Mesothelial cell of epicardium (in vitro differentiated cells): ENCODE measurements at places on chromosomes 4 and X.

GRCh38 chrX:103240155-103240554 lies 14.8 kb downstream of the TCEAL8 start:
- no peaks in the 10 kb centered on the region for H3K27me3 ChIP-seq
- DNase-seq = no peak
- H3K36me3 ChIP-seq = no peaks in the 10 kb centered on the region
- H3K4me1 ChIP-seq = no peaks in the 10 kb centered on the region
- H3K27ac ChIP-seq = no peak overlapping the region

- H3K4me1 ChIP-seq = no peaks in the 10 kb centered on the region
- H3K4me3 ChIP-seq = no peak overlapping the region
- H3K27ac ChIP-seq = no peak overlapping the region
- no peaks in the 10 kb centered on the region for H3K27me3 ChIP-seq
- H3K36me3 ChIP-seq = no peaks in the 10 kb centered on the region
Observed at GRCh38 chr4:38210396-38211114, 250.4 kb downstream of the PTTG2 start.

DNA sequence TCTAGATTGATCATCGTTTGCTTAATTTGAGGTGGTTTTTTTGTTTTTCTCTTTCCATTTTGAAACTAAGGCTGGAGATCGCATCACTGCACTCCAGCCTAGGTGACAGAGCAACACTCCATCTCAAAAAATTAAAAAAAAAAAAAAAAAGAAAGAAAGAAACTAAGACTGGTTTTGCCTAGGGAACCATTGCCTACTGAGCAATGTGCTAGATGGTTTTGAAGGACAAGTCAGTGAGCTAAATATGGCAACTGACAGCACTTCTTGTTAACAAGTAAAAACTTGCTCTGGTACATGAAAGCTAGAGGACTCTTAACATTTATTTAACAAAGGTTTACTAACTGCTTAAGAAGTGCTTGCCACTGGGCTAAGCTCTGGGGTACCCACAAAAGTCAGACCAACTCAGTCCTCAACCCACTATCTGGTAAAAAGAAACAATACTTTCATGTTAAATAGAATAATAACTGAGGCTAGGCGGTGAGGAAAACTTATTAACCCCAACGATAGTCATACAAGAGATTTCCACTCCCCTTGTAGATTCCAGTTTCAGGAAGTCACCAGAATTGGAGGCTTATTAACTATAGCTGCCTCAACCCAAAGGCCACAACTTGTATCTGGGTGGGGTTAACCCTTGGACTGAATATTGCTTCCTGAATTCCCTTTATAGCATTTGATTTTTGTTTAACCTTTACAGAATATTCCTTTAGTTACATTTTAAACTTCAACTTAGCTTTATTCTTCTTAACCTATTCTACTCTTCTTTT lies 111.6 kb downstream of the FRYL start:
- H3K27ac ChIP-seq = no peak overlapping the region
- no peak for DNase-seq
- no peak overlapping the region for H3K4me3 ChIP-seq
- peaks cover 12% of the 10 kb centered on the region for H3K36me3 ChIP-seq

GRCh38 chrX:31228415-31228832 lies 156.6 kb upstream of the FTHL17 start:
- H3K27me3 ChIP-seq = no peaks in the 10 kb centered on the region
- H3K36me3 ChIP-seq = peaks cover 5% of the 10 kb centered on the region
- H3K4me1 ChIP-seq = peaks cover 5% of the 10 kb centered on the region
- no peak for DNase-seq

- no peaks in the 10 kb centered on the region for H3K27me3 ChIP-seq
- peaks cover 30% of the 10 kb centered on the region for H3K4me1 ChIP-seq
- H3K4me3 ChIP-seq = no peak overlapping the region
- peaks cover 2% of the 10 kb centered on the region for H3K36me3 ChIP-seq
Observed at GRCh38 chr4:38615847-38616246, 48.2 kb upstream of the KLF3 start.

GRCh38 chr4:91916219-91916618 lies 387.5 kb upstream of the GRID2 start:
- H3K4me3 ChIP-seq = no peak overlapping the region
- H3K27ac ChIP-seq = no peak overlapping the region
- no peak for DNase-seq
- H3K27me3 ChIP-seq = no peaks in the 10 kb centered on the region
- H3K36me3 ChIP-seq = no peaks in the 10 kb centered on the region

GRCh38 chr4:42519803-42520417 lies 122.6 kb downstream of the SHISA3 start:
- H3K27ac ChIP-seq = no peak overlapping the region
- peaks cover 2% of the 10 kb centered on the region for H3K27me3 ChIP-seq
- peak; percentile 60 for DNase-seq
- H3K4me1 ChIP-seq = peaks cover 8% of the 10 kb centered on the region
- H3K4me3 ChIP-seq = no peak overlapping the region

GRCh38 chr4:25007598-25007997 lies 23.1 kb downstream of the LGI2 start:
- H3K4me1 ChIP-seq = peaks cover 11% of the 10 kb centered on the region
- no peak for DNase-seq
- no peak overlapping the region for H3K27ac ChIP-seq
- H3K27me3 ChIP-seq = no peaks in the 10 kb centered on the region
- H3K4me3 ChIP-seq = no peak overlapping the region
- H3K36me3 ChIP-seq = no peaks in the 10 kb centered on the region

GRCh38 chrX:16451334-16451733 lies 198.6 kb upstream of the S100G start:
- DNase-seq = no peak
- H3K27ac ChIP-seq = no peak overlapping the region

- no peaks in the 10 kb centered on the region for H3K36me3 ChIP-seq
- peaks cover 3% of the 10 kb centered on the region for H3K27me3 ChIP-seq
- DNase-seq = no peak
- peaks cover 16% of the 10 kb centered on the region for H3K4me1 ChIP-seq
- H3K27ac ChIP-seq = no peak overlapping the region
- H3K4me3 ChIP-seq = no peak overlapping the region
Observed at GRCh38 chr4:53734584-53735353, 143.5 kb upstream of the LNX1 start.

- peaks cover 8% of the 10 kb centered on the region for H3K4me1 ChIP-seq
Observed at GRCh38 chr4:70629469-70630090, 1.0 kb downstream of the ENAM start.

DNA sequence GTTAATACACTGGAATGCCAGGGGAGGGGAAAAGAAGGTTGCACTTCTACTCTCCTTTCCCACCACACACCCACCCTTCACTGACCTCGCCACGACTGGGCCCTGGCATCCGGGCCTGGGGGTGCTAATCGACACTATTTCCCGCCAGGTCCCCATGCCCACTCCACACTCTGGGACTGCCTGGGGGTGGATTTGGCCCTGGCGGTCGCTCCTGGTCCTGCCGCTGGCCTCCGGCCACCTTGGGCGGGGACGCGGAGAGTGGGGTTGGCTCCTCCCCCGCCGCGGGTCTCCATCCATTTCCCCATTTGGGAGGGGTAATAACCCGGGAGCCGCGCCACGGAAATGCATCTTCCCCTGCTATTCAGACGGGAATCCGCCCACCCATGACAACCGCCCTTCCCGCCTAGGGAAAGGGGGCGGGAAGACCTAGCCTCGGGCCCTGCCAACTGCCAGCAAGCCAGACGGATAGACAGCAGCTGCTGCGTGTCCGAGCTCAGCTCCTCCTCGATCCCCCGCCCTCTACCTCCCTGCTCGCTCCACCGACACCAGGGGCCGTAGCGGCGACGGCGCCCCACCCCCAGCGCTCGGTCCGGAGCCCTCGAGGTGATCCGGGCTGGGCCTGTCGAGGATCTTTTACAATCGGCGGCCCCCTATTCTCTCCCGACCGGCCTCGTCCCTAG lies 78.1 kb downstream of the RLIM start:
- peak; percentile 65 for DNase-seq
- peaks cover 11% of the 10 kb centered on the region for H3K4me1 ChIP-seq

DNA sequence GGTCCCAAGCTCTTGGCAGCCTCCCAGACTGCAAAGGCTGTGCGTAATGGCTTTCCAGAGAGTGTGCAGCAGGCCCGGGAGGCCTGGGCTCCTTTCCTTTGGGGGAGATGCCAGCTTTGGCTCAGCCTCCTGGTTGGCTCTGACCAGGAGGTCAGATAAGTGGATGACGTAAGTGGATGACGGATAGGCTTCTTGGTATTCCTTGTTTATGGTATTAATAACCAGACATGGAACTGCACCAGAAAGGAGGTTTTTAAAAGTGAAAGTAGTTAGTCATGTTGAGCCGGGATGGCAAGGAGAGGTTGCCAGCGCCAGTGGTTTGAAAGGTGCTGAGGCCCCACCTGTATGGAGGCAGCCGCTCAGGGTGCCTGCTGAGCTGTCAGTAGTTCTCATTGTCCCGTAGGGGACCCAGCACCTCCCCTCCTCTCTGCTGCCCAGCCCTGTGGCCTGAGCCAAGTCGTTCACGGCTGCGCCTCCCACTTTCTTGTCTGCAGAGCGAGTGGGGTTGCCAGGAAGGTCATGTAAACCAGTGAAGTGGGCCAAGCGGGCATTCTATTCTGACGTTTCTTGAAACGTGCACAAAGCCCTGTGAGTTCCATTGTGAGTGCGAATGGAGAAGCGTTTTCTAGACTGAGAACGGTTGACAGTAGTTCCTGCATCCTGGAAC lies 28.7 kb upstream of the STOX2 start:
- DNase-seq = peak; percentile 69
- H3K36me3 ChIP-seq = peaks cover 6% of the 10 kb centered on the region
- H3K27me3 ChIP-seq = no peaks in the 10 kb centered on the region
- peaks cover 79% of the 10 kb centered on the region for H3K4me1 ChIP-seq
- peak overlapping the region; percentile 61 for H3K4me3 ChIP-seq

- no peak overlapping the region for H3K27ac ChIP-seq
- H3K4me3 ChIP-seq = no peak overlapping the region
- no peaks in the 10 kb centered on the region for H3K27me3 ChIP-seq
Observed at GRCh38 chr4:18435781-18436180, 414.2 kb upstream of the LCORL start.

- no peak overlapping the region for H3K4me3 ChIP-seq
- H3K27ac ChIP-seq = peak overlapping the region; percentile 80
- H3K27me3 ChIP-seq = no peaks in the 10 kb centered on the region
- H3K36me3 ChIP-seq = peaks cover 23% of the 10 kb centered on the region
Observed at GRCh38 chr4:67687636-67688035, 13.3 kb downstream of the UBA6 start.

DNA sequence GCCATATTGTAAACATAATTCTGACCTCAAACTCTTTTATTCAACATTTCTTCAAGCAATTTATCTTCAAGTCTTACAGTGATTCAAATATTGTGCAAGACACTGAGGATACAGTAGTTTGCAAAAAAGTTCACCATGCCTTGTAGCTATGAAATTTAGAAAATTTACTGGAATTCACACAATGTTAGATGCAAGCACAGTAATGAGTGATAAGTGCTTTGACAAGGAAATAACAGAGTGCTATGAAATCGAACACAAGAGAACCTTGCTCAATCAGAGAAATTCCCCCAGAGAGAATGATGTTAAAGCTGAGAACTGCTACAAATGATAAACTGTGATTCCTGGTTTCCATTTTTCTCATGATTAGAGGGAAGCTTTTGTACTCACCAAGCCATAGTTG lies 952.9 kb downstream of the FAT4 start:
- no peaks in the 10 kb centered on the region for H3K36me3 ChIP-seq
- no peak for DNase-seq
- H3K27ac ChIP-seq = no peak overlapping the region
- H3K4me1 ChIP-seq = peaks cover 52% of the 10 kb centered on the region
- H3K27me3 ChIP-seq = no peaks in the 10 kb centered on the region

GRCh38 chr4:726235-726787 lies 20.7 kb downstream of the PCGF3 start:
- H3K27ac ChIP-seq = peak overlapping the region; percentile 83
- H3K4me3 ChIP-seq = no peak overlapping the region
- H3K4me1 ChIP-seq = peaks cover 21% of the 10 kb centered on the region
- no peak for DNase-seq

DNA sequence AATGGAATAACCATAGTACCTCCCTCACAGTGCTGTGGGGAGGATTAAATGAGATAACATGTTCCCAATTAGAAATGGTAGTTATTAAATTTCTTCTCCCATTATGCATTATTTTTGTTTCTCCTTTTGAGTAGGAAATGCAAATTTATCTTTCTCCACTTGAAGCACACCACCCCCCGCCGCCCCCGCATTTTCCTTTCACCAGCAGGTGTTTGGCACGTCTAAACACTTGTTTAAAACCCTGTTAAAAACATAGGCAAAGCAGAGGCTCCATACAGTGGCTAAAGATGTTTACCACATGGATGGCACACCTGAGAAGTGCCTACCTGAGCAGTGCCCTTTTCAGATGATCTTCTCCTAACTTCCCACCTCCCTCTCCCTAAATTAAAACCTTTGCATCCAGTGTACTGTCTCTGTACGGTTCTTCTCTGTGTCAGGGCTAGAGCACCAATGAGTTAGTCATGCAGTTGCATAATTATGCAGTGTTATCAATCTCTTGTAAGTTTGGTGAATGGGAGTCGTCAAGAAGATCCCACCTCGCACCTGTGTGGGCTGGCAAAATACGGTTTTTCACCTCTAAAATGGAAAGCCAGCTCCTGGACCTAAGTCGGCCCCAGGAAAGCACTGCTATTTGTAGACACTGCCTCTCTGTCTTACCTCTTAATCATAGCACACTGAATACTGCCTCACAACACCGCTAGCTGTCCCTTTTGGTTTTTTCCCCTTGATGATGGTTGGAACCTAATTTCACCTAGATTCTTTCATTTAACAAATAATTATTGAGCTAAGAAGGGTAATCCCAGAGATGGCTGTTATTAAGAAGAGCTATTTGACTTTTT lies 122.0 kb downstream of the CT47B1 start:
- H3K4me1 ChIP-seq = peaks cover 10% of the 10 kb centered on the region
- no peak for DNase-seq
- no peak overlapping the region for H3K4me3 ChIP-seq
- no peaks in the 10 kb centered on the region for H3K27me3 ChIP-seq
- H3K27ac ChIP-seq = no peak overlapping the region
- no peaks in the 10 kb centered on the region for H3K36me3 ChIP-seq

GRCh38 chr4:17335371-17335770 lies 176.5 kb downstream of the QDPR start:
- H3K36me3 ChIP-seq = no peaks in the 10 kb centered on the region
- H3K27ac ChIP-seq = no peak overlapping the region
- H3K4me3 ChIP-seq = no peak overlapping the region
- no peaks in the 10 kb centered on the region for H3K4me1 ChIP-seq
- peaks cover 10% of the 10 kb centered on the region for H3K27me3 ChIP-seq

- no peak for DNase-seq
- no peak overlapping the region for H3K4me3 ChIP-seq
- no peaks in the 10 kb centered on the region for H3K27me3 ChIP-seq
- H3K27ac ChIP-seq = no peak overlapping the region
- H3K36me3 ChIP-seq = peaks cover 3% of the 10 kb centered on the region
Observed at GRCh38 chr4:10856271-10856782, 171.8 kb upstream of the CLNK start.

DNA sequence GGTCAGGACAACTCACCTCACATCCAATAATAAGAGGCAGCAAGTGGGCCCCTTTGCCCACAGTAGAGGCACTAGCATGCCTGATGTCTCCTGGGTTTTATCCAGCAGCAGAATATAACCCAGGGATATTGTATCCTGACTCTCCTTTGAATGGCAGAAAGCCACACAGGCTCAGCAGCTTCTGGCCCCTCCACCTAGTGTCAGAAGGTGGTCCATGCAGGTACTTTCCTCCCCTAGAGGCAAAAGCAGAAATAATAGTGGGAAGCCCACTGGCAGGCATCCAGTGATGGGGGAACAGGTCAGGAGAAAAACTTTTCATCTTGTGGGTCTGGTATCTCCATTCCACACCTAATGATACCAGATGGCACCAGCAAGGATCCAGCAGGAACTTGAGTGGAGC lies 75.5 kb upstream of the IRS4 start:
- no peaks in the 10 kb centered on the region for H3K36me3 ChIP-seq
- H3K27me3 ChIP-seq = no peaks in the 10 kb centered on the region
- H3K27ac ChIP-seq = no peak overlapping the region
- no peak overlapping the region for H3K4me3 ChIP-seq

GRCh38 chr4:84740057-84740456 lies 157.1 kb downstream of the CDS1 start:
- no peaks in the 10 kb centered on the region for H3K27me3 ChIP-seq
- DNase-seq = no peak
- peaks cover 45% of the 10 kb centered on the region for H3K36me3 ChIP-seq
- H3K27ac ChIP-seq = no peak overlapping the region
